CD4-positive, alpha-beta T cell treated with Interleukin-6 for 4 hours (primary cell): ENCODE measurements at places on chromosomes 2 and 18.
A peak's percentile ranks its signal among the peaks of the same experiment; 100 is the strongest.

GRCh38 chr2:172147944-172148650 lies 45.4 kb upstream of the DLX2 start:
- no peak for DNase-seq

GRCh38 chr2:36587556-36587955 lies 10.4 kb downstream of the FEZ2 start:
- DNase-seq, result no peak

- DNase-seq, result no peak
Observed at GRCh38 chr2:200668478-200668877, 82.7 kb downstream of the AOX1 start.

DNA sequence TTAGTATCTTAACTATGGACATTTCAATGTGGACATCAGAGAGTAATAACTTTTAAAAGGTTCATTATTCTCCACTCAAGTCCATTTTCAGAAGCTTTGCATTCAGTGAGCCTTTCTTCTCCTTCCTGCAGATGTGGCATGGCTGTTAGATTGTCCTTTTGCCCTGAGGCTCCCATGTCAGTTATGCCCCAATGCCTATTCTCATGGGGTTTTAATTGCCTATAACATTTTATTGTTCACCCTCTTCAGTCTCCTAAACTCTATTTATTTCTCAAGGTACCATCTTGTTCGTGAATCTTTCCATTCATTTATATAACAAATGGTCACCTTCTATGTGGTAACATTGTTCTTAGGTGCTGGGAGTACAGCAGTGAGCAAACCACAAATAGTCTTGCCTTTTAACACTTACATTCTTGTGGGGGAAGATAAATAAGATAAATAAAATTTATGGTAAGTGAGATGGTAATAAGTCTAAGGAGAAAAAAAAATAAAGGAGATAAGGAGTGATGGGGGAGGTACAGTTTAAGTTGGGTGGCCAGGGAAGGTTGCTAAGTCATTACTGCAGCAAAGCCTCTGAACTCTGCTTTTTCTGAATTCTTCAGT lies 277.9 kb upstream of the SIX3 start:
- no peak for DNase-seq

DNA sequence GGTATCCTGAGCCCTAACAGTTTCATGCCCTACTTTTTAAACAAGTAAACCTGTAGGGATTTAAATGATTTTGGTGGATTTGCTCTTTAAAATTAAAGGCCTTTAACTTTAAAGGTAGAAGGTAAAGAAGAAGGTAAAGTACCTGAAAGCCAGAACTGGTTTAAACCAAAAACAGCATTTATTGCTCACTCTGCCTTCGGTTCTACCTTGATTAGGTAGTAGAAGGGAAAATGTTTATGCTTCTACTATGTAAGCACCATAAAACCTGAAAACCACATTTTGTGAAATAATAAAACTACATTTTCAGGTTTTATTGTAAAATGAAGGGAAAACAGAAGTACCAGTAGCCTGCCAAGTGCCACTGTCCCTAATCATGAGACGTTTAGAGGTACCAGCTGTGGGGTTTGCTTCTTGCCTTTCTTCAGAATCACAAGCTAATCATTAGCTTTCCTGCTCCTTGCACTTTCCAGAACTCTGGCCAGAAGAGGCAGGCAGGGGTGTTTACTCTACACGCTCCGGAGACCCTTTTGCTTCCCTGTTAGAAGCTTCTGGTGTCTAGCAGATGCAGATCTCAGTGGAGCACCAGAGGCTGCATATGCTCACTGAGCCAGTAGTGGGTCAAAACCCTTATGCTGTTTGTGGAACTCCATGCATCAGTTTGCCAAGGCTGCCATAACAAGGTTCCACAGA lies 33.3 kb downstream of the RPIA start:
- no peak for DNase-seq

DNA sequence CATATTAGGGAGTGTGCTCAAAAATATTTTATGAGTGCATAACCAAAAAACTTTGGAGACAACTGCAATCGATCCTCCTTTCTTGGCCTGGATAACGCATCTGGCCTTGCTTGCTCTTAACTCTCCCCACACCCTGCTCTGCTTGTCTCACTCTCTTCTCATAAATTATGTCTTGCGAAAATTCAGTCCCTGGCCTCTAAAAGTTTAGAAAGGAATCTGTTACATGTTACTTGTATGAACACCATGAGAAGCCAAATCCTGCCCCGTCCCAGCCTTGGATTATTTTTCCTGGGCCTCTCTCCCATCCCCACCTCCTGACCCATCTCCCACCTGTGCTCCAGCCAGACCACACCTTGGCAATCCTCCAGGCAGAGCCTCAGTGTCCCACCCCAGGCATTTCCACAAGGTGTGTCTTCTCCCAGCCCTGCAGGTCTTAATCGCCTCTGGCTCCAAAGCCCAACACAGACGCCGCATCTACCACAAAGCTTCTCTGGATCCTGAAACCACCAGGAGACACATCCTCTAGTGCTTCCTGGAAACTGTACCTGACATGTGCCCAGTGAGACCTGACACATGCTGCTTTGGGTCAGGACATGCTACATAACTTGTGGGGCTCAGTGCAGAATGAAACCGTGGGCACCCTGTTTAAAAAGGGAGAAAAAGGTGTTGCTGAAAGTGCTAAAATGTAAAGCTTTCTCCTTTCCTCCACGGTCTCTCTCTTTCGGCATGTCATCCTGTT lies 99.6 kb upstream of the ST3GAL5 start:
- DNase-seq, result no peak

DNA sequence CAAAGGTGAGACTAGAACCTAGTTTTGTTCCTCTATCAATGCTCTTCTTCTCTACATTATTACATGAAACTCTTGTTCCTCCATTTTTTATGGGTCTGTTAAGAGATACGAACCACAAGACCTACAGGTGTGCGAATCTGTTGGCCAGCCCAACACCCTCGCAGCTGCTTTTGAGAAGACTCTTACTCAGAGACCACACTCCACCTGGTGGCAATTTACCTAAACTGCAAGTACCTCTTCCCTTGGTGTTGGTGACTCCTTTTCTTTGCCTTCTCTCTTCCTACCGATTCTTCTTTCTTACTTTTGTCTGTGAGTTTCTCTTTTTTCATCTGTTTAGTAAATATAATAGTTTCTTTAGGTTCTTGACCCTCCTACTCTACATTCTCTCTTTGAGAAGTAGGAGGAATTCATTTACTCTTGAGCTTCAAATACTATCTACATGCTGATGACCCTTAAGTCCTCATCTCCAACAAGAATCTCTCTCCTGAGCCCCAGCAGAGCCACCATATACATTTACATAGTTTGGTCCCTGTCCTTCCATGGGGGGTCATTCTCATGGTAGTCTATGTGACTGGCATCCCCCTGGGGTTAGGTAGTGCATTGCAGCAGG lies 81.8 kb upstream of the GAREM1 start:
- DNase-seq, result peak; percentile 65

DNA sequence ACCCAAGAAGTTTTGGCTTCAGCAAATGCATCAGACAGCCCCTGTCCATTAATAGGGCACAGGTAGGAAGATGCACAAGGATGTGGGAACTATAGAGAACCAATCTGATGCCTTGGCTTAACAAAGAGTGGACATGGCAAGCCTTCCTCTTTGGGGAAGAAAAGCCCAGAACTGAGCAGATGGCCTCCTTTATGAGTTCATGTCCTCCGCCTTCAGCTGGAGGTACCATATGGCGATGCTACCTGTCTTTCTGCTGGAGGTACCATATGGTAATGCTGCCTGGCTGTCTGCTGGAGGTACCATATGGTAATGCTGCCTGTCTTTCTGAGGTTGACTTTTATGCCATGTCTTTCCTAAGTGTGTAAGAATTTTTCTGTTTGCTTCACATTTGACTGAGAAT lies 6.0 kb downstream of the RETREG2 start:
- no peak for DNase-seq

- DNase-seq, result no peak
Observed at GRCh38 chr2:27033253-27033852, 588 bp downstream of the TMEM214 start.

GRCh38 chr2:200585730-200586643 lies at the start of gene AOX1:
Gene AOX1, plus strand, starts transcription at chr2:200586014. Its CDS starts 95 bp downstream, at chr2:200586109.
- DNase-seq, result peak; percentile 30

GRCh38 chr2:144983107-144983506 lies 463.2 kb upstream of the ZEB2 start:
- DNase-seq, result no peak

GRCh38 chr2:230583581-230583980 lies 129.1 kb upstream of the CAB39 start:
- DNase-seq, result no peak

- no peak for DNase-seq
Observed at GRCh38 chr2:236682651-236683422, 113.2 kb downstream of the ACKR3 start.

- DNase-seq, result no peak
Observed at GRCh38 chr2:25597881-25598280, 75.5 kb downstream of the DTNB start.

- no peak for DNase-seq
Observed at GRCh38 chr18:53991805-53992204, 232.7 kb downstream of the MBD2 start.

DNA sequence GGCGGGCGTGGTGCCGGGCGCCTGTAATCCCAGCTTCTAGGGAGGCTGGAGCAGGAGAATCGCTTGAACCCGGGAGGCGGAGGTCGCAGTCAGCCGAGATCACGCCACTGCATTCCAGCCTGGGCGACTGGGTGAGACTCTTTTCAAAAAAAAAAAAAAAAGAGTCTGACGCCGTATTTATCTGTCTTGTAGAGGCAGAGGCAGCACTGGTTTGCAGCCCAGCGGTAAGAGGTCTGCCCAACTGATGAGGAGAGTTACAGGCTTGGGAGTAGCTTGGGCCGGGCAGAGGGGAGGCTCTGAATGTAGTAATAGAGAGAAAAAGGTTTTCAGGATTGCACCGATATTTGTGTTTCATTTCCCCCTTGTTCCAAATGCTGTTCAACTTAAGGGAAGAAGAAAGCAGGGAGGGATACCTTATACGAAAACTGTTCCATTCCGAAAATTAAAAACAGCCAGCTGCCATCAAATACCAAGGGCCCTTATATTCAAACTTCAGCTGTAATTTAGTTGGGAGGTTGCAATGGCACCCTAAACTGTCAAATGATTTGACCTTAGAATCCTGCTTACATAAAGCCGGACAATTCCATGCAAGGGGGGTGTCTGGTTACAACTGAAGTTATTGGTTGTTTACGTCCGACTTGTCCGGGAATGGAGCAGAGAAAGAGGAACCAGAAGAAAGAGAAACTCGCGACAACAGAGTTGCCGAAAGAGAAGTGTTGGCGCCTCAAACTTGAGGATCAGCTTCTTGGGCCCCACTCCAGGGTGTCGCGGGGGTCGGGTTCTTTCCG lies 9.2 kb upstream of the SP9 start:
- no peak for DNase-seq

DNA sequence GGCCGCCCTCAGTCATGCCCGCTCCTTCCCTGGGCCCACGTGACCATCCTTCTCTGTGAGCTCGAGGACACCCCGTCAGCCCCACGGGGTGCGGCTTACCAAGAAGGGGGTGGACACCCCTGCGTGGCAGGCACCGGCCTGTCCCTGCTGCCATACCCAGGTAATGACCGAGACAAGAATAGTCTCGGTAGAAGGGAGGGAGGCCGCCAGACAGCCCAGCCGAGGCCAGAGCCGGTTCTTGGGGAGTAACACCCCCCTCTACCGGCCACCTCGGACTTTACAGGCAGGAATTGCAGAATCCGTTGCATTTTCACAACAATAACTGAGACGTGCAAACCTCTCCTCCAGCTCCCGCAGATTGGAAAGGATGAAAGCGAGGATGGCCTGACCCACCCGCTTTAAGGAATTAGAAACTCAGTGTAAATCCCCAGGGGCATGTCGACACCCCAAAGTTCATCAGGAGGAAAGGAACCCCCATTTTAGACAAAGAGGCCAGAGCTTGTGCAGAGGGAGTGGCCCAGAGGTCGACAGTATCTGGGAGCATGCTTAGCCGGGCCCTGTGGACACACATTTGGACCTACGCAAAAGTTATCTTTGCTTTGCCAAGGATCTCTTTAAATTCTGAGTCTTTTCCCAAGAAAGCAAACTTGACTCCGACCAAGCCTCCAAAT lies 60.1 kb upstream of the GLI2 start:
- DNase-seq, result peak; percentile 42

GRCh38 chr18:41932899-41933298 lies 22.1 kb upstream of the PIK3C3 start:
- no peak for DNase-seq

GRCh38 chr18:34816183-34816582 lies 106.1 kb downstream of the DTNA start:
- no peak for DNase-seq

GRCh38 chr2:71100195-71100964 lies 29.6 kb downstream of the MCEE start:
- DNase-seq, result peak; percentile 59

DNA sequence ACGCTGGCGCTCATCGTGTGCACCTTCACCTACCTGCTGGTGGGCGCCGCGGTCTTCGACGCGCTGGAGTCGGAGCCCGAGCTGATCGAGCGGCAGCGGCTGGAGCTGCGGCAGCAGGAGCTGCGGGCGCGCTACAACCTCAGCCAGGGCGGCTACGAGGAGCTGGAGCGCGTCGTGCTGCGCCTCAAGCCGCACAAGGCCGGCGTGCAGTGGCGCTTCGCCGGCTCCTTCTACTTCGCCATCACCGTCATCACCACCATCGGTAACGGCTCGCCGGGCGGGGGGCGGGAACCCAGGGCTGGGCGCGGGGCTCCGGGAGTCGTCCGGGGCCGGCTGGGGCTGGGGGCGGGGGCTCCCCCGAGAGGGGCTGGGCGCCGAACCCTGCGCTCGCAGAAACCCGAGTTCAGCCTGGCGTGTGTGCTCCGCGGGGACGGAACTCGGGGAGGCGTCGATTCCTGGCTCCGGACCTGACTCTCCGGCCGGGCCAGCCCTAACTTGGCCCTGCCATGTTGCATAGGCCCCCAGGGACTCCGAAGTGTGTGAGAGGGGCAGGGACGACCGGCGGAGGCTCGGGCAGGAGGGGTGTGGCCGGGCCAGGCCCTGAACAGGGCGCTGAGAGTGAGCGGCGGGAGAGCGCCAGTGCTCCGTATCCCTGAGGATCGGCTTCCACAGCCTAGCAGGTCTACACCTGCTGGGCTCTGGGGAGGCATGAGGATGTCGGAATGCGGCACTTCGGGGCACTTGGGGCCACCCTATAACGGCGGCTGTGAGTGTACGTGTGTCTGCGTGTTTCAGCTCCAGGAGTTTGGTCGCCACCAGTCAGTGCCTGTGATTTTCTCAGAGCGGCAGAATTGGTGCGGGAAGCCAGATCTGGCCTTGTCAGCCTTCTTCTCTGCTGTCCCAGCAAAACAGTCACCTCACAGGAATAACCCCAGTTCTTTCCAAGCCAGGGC lies 651 bp downstream of the KCNK3 start:
- DNase-seq, result peak; percentile 3

GRCh38 chr18:13394801-13395200 lies 176.2 kb downstream of the LDLRAD4 start:
- DNase-seq, result no peak

DNA sequence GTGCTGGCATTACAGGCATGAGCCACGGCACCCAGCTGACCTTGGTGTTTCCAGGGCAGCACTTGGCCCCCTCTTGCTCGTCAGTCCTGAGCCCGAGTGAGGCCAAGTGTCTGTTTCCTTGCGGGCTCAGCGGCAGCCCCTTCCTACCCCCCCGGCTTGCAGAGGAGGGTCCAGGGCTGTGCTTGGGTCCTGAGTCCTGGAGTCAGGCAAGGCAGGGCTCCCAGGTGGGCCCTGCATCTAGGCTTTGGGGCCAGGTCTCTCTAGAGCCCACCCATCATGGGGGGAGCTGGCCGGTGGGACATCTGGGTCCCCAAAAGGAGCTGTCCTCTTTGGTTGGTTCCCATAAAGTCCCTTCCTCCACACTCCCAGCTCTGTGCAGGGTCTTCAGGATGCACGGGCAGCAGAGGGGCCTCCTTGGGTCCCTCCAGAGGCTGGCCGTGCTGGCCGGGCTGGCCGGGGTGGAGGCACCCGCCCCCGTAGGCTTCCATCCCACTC lies 63.7 kb upstream of the HPCAL1 start:
- no peak for DNase-seq

GRCh38 chr2:127594116-127594591 lies 51.8 kb upstream of the GPR17 start:
- no peak for DNase-seq
